ENCODE measurements at places on chromosomes 1 and 21.

GRCh38 chr1:185215911-185216310 is 58.9 kb downstream of the SWT1 start:
- DNase-seq = no peak

DNA sequence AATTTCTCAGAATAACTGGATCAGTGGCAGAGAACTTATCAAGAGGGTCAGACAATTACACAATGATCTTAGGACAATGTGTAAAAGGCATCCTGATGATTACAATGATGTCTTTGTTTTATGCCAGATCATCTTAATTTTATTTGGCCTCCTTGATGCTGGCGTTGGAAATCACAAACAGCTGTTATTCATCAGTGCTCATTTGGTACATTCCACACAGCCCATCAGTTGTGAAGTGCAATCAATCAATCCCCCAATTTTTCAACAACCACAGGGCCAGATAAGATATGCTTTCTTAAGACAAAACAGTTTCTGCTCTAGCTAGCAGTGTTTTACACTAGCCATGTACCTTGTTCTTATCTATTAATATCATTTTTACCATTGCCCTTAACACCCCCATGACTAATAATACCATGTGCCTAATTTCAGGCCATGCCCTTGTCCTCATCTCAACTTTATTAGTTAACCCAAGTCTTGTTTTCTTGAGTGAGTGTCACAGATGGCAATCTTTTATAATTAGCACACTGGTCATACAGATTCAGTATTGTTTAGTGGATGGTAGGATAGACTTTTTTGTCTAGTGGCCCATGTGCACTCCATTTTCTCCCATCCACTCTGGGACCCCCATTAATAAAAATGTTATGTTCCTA is 40.8 kb upstream of the COL24A1 start:
- no peak for DNase-seq

GRCh38 chr1:1799716-1800115 is 21.4 kb upstream of the NADK start:
- peak; percentile 57 for DNase-seq

DNA sequence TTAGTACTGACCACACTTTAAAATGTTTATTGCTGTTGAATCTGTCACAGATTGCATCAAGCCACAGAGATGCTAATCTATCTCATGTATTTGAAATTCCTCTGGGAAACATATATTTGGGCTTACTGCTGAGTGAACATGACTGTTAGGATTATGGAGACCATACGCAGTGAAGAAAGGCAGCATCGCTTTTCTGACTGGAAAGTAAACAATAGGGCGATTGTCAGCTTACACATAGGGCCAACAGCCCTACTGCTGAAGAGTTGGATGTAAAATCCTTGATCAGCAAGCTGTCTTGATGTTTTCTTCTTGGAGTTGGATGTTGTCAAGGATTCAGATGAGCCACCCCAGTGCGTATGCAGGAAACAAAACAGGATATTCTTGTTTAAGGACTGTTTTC is 368.7 kb upstream of the ADGRL2 start:
- DNase-seq = no peak

DNA sequence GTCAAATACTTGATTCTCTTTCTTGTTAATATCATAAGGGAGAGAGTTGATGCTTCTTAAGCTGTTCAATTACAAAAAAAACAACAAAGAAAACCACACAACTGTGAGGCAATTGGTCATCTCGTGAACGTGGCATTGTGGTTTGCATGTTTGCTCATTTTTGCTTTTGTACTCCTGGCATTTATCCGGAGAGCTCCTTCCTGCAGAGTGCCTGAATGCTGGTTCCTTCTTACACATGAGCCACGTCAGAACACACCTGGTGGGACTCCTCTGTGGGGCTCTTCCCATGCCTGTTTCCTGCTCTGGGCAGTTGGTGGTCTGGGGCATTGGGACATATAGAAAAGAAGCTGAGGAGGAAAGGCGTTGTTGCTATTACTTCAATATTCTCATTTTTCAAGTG is 25.7 kb downstream of the KCNK1 start:
- no peak for DNase-seq

Measured in GM12864 (cell line).